ENCODE measurements at places on chromosomes 1 and 21.

DNA sequence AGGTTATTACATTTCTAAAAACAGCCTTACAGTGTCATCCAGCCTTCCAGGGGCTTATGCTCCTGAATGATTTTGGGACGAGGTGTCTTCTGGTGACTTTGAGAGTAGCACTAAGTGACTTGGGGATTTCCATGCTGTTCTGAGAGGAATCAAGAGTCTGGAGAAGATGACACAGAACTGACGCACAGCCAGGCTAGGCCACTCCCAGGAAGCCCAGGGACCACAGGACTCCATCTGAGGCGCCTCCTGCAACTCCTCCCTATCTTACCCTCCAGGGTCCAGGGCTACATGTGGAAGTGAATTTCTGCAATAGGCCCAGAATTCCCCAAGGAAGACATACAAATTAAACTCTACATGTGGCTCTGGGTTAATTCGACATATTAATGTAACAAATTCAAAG lies 92.5 kb downstream of the SLC25A24 start:
- peak; percentile 91 for DNase-seq

GRCh38 chr1:51287966-51288365 lies 42.4 kb downstream of the TTC39A start:
- no peak for DNase-seq

GRCh38 chr1:155424091-155424490 lies 103.4 kb downstream of the RUSC1 start:
- DNase-seq = no peak

GRCh38 chr1:90175490-90176167 lies 180.7 kb downstream of the ZNF326 start:
- no peak for DNase-seq

DNA sequence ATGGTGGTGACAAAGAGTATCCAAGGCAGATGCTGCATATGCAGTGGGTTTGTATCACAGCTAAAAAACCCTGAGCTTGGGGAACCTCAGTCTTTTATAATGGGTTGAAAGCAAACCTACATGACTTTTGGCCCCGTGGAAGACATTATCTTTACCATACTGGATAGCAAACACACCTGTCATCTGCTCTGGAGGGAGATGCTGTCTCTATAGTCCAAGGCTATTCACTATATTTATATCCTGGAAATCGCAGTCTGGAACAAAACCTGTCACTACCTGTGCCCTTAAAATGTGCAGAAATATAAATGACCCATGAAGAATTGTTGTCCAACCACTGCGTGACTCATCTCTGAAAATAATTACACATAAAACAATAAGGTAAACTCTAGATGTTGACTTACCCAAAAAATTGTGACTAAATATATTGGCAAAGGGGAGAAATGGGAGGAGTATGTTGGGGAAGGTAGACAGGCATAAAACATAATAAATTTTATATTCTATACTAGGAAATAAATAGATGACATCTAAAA lies 121.0 kb upstream of the CXADR start:
- DNase-seq = no peak

DNA sequence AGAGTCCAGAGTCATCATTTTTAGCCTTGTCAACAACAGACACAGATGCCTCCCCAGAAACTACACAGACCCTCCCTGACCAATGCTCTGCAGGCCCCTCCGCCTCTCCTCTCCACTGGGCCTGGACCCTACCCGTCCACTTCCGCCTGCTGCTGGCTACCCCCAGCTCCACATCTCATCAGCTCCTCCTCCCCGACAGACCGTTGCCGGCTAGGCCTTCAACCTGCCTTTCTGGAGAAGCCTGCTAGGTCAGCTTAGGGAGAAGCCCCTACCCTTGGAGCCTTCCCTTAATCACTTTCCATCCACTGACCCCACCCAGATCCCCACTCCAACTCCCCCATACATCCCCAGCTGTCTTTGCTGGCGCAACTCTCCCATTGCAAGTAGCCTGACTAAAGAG lies 1.4 kb downstream of the TRIM17 start:
- no peak for DNase-seq

GRCh38 chr1:145992958-145993617 lies 3.3 kb downstream of the TXNIP start:
- no peak for DNase-seq

GRCh38 chr1:117013309-117013858 lies 11.8 kb downstream of the CD101 start:
- DNase-seq = no peak

GRCh38 chr1:187396929-187397796 lies 568.4 kb downstream of the PLA2G4A start:
- DNase-seq = no peak

DNA sequence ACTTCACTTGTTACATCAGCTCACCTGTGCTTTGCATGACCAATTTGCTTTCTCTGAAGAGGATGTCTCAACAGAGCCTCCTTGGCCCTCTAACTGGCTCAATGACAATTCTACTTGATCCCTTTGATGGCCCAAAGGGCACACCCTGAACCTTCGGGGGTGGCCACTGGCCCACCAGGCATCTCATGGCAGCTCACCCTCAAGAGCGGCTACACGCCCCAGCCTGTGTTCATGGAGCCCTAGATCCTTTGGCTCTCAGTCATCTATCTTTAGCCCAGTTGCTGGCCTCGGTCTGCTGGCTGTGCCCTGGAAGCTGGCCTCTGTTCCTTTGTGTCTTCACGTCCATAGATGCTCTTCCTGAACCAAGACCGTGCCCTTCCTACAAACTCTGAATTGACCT lies 476.7 kb downstream of the NPHP4 start:
- DNase-seq = no peak

DNA sequence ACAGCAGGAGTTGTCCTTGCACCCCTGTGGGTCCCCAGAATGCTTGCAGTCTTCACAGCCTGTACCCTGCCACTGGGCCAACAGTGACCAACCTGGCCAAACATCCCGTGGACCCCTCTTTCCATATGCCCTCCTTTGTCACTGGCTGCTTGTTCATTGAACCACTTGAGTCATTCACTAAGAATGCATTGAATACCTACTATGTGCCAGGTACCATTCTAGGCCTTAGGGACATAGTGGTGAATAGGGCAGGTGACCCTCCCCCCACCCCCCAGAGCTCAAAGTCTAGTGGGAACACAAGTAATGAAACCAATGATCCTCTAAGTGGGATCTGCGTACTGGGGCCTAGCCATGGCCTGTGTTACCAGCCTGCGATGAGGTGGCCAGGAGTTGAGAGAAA lies 28.2 kb downstream of the PIGP start:
- no peak for DNase-seq

- DNase-seq = no peak
Observed at GRCh38 chr1:213852107-213852506, 135.7 kb upstream of the PROX1 start.

- peak; percentile 57 for DNase-seq
Observed at GRCh38 chr1:207418351-207418750, 35.8 kb upstream of the CR2 start.

DNA sequence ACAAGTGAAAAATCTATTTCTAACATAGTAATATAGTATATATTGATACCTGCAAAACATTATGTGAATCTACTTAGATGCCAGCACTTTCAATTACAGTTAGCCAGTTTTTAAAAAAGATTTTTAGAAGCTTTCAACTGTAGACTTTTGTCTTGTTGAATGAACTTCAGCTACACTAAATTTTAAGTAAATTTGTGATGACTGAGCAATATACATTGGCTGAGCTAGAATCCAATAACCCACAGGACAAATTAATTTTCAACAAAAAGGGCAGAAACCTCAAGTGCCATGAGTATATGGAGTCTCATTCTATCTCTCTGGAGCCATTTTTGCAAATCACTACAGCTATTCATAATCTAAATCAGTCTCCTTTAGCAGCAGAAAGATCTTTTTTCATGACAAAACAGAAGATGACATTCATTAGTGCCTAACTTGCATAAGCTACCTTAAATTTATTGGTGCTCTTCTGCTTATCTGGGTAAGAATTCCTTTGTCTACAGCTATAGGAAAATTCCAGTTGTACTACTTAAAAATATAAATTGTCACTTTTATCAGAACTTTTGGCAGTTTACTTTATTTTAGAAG lies 100.3 kb downstream of the ATG4C start:
- DNase-seq = no peak

GRCh38 chr1:214360525-214361164 lies 79.7 kb downstream of the SMYD2 start:
- no peak for DNase-seq

DNA sequence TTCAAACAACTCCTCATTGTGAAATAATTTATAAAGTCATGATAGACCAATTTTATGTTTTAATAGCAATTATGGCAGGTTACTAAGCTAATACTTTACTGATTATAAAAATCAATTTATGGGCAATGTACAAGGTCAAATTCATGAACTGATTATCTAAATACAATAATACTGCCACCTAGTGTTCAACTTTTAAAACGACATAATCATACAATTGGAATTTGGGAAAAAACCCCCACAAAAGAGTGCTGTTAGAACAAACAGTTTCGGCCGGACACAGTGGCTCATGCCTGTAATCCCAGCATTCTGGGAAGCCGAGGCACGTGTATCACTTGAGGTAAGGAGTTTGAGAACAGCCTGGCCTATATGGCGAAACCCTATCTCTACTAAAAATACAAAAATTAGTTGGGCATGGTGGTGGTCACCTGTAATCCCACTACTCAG lies 14.0 kb downstream of the GTF2B start:
- peak; percentile 47 for DNase-seq

GRCh38 chr1:206101351-206102045 lies 15.7 kb downstream of the AVPR1B start:
- no peak for DNase-seq

GRCh38 chr21:14911351-14911750 lies 153.4 kb downstream of the NRIP1 start:
- no peak for DNase-seq

- no peak for DNase-seq
Observed at GRCh38 chr1:27011058-27011764, 1.4 kb downstream of the TENT5B start.

DNA sequence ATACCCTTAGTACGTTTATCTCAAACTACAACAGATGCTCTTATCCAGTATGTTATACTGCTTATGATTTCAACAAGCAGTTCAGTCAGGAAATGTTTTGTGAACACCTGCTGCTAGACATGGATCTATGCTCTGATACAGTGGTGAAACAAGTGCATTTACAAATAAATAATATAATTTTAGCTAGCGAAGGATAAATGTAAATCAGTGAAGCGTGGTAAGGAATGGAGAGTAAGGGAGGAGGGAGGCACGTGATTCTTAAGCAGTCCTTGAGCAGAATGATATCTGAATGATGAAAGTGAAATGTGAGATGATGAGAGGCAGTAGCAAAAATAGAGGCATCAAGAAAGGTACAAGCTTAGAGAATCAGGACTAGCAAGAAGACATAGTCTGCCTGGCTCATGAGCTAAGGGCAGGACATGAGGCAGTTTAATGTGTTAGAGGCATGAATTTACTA lies 6.3 kb downstream of the TSNAX start:
- no peak for DNase-seq

DNA sequence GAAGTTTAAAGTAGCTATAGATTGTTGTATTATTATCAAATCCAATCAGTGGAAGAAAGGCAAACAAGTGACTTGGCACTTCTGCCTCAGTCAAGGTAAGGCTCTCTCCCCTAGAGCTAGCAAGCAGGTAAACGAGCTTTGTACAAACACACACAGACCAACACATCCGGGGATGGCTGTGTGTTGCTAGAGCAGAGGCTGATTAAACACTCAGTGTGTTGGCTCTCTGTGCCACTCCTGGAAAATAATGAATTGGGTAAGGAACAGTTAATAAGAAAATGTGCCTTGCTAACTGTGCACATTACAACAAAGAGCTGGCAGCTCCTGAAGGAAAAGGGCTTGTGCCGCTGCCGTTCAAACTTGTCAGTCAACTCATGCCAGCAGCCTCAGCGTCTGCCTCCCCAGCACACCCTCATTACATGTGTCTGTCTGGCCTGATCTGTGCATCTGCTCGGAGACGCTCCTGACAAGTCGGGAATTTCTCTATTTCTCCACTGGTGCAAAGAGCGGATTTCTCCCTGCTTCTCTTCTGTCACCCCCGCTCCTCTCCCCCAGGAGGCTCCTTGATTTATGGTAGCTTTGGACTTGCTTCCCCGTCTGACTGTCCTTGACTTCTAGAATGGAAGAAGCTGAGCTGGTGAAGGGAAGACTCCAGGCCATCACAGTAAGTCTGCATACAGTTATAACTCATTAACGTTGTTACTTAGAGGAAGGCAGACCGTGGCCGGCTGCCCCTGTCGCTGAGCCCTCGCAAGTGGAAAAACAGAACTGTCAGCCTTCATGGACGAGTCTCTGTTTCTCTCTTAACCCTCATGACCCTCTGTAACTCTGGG lies at the start of gene PALMD:
Gene PALMD, plus strand, starts transcription at position 415 of the 833 bp plus-strand sequence. Its CDS starts 205 bp downstream, at position 620.
- no peak for DNase-seq

DNA sequence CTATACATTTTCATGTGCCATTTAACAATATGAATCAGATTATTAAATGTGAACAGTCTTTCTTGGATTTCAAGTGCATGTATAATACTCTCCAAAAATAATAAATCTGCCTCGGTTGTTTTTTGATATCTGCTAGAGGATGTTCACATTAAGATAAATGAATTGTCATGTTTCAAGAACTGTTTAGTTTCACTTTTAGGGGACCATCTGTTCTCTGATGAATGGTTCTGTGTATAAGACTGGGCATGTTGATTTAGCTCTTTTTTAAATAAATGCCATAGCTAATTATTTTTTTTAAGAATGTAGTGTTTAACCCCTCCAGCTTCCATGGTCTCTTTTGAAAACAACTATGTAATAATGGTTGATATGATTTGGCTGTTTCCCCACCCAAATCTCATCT lies 1245.1 kb upstream of the ADGRL4 start:
- DNase-seq = no peak

GRCh38 chr1:54357967-54358366 lies 48.2 kb downstream of the SSBP3 start:
- DNase-seq = no peak

- DNase-seq = no peak
Observed at GRCh38 chr1:3063379-3064295, 5.4 kb upstream of the PRDM16 start.

All from Kasumi-1 (cell line).